Midbrain (tissue), 1 donor: ENCODE measurements at places on chromosomes 16 and 17.

DNA sequence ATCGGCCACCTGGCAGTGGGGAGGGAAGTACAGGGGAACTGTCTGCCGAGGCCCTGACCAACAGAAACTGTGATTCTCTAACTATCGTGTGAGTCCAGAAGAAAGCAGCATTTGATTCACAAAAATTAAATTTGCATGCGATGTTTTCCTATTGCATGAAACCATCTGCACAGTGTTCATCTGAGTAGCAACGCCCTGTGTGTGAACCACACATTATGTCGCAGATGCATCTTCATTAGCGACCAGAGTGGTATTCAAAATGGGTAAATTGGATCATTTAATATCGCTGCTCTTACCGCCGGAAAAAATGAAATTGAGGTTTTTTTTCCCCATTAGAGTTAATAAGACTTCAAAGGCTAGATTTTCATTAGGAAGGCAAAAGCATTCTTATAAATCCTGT lies 260.6 kb downstream of the ABCC12 start:
- no peak for DNase-seq

DNA sequence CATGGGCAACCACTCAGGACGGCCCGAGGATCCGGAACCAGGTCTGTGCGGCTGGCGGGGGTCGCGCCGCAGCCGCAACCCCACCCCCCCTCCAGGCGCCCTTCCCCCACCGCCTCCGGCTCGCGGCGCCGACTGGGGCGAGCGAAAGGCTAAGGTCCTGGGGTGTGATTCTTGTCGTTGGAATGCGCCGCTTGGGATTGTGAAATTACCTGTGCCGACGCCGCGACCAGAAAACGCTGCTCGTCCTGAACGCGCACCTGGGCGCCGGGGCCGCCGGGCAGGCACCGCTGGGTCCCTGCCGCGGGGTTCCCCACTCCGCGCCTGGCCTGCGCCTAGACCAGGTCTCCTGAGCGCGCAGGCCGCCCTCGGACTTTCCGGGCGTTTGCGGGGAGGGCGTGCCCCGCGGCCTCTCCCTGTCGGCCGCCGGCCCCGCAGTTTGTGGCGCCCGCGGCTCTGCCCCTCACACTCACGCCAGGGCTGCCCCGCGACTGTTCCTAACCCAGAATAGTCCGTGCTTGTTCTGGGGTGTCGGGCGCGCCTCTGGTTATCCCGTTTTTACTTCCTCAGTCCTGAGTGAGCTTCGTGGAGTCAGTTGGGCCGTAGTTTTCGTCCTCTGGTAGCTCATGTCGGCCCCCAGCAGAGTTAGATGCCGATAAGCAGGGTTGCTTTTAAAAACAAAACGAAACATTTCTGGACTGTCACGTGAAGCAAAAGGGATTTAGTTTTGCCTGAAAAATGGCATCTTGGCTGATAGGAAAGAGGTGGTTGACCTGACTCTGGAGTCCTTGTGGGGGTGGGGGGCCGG lies 147.2 kb downstream of the SPECC1 start:
- DNase-seq, result peak; percentile 37

DNA sequence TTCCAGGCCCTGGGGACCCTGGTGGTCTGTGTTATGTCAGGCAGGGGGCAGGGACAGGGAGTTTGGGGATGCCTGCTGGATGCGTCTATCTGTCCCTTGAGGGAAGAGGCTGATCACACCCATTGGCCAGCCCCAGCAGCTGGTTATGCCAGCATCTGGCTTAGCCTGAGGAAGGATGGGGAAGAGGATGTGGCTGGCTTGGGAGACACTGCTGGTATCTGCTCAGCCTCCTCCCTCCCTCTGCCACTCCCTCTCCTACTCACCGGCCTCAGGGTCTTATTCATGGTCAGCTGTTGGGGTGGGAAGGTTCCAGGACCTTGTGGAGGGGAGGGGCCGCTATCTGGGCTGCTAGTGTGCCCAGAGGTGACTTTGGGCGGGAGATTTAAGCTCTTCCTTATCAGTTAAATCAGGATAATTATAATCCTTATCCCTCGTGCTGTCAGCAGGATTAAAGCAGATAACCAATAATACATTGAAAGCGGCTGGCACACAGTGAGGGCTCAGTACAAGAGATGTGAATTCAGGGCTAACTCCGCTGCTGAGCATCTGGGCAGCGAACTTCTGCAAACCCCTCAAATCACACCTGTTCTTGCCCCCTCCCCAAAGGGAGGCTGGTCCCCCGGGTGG lies 36.0 kb upstream of the MLKL start:
- DNase-seq, result no peak

DNA sequence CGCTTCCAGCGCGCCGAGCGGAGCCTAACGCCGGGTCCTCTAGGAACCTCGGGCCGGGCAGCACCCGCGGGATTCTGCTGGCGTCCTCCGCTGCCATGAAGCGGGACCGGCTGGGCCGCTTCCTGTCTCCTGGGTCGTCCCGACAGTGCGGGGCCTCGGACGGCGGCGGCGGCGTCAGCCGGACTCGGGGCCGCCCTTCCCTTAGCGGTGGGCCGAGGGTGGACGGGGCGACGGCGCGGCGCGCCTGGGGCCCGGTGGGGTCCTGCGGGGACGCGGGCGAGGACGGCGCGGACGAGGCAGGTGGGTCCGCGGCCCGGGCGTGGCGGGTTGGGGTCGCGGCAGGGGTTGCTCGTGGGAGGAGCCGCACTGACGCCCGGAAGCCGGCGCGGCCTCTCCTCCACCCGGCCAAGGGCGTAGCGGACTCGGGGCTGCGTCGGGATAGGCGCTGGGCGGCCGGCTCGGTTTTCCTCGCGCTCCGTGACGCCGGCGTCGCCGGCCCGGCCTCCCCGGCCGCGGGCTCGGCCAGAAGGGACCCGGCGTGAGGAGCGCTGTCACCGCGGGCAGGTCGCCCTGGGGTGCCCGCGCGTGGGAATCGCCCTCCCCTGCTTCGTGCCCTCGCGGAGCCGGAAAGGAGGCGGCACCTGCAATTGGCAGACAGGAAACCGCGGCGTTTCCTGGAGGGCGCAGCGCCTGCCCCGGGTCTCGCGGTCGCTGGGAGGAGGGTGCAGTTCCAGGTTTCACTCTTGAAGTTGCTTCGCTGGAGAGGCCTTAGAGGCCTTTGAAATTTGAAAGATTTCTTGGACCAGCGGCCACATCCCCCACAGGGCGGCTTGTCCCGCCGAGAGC lies 432 bp downstream of the ZNF276 start:
- no peak for DNase-seq

DNA sequence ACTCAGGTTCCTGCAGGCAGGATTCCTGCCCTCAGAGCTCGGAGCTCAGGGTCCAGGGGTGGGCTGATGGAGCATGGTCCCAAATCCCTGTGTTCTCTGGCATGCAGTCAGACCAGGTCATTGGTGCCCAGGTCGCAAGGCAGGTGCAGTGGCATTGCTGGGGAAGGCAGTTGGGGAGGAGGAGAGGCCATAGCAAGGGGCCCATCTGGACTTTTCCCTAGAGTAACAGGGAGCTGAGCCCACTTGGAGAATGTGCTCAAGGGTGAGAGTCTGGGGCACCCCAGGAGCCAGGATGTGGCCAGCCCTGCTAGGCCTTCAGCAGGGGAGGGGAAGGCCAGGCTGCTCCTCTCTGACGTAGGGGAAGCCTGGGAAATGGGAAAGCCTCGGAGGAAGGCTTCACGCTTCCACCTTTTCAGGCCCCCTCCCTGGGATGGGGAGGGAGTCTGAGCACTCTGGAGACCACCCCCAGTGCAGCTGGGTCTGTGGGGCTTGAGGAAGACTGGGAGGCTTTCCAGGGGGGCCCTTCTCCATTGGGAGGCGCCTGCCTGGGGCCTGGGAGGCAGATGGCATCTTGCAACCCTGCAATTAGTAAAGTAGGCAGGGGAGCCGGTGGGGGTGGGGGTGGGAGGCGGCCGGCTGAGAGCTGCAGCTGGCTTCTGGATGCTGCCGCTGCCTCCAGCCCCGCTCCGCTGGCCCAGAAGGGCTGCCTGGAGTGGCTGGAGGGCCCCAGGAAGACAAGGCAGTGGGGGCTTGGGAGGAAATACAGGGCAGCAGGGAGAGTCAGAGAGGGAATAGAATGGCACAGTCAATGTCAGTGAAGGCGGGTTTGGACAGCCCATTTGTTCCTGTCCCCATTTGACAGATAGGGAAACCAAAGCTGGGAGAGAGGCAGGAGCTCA lies 21.1 kb upstream of the DOK4 start:
- DNase-seq, result no peak

GRCh38 chr17:11294826-11295225 lies 53.8 kb downstream of the SHISA6 start:
- DNase-seq, result no peak

- no peak for DNase-seq
Observed at GRCh38 chr17:38910325-38910724, 15.1 kb upstream of the LASP1NB start.

DNA sequence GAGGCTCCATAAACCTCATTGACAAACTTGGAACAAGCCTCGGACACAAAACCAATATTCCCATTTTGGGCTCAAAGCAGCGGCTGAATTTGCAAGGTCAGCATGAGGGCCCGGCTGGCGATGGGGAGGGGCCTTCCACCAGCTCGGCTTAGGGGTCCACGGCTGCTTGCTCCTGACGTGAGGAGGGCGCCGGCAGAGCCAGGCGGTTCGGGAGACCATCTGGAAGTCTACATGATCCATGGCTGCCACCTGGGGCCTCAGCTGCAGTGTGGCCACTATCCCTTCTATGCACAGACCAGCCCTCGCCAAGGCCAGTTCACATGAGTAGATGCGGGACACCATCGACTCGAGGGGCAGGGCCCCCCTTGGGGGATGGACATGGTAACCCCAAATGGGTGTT lies 39.1 kb downstream of the NDEL1 start:
- no peak for DNase-seq

- no peak for DNase-seq
Observed at GRCh38 chr17:5758651-5759050, 174.3 kb upstream of the NLRP1 start.

- no peak for DNase-seq
Observed at GRCh38 chr17:48363161-48363560, 66.9 kb downstream of the SKAP1 start.
